Activated CD8-positive, alpha-beta T cell treated with anti-CD3 and anti-CD28 coated beads for 36 hours (primary cell): ENCODE measurements at places on chromosomes 2 and 18.

- no peak for DNase-seq
Measured at GRCh38 chr2:49067971-49068370, 86.3 kb downstream of the FSHR start.

GRCh38 chr2:103009871-103010270, 248.0 kb downstream of the TMEM182 start:
- DNase-seq = no peak

DNA sequence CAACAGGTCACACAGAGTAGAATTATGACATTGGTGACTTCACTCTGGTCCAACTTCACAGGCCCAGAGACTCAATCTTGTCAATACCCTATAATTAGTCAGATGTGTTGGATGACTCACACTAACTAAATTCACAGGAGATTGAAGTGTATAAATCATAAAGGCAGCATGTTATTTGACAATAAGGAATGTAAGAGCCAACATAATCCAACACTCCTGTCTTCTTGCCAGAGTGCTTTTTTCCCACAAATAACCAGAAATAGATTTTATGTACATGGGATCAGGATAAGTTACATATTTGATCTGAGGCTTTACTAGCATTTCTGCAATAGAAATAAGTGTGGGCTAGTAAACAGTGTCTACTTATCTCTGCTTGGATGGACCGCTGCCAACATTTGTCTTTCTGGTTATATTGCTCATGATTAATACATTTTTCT, 42.2 kb upstream of the ZSWIM2 start:
- no peak for DNase-seq

- no peak for DNase-seq
Measured at GRCh38 chr2:170493426-170494097, 221.6 kb upstream of the SP5 start.

- no peak for DNase-seq
Measured at GRCh38 chr2:230878599-230879188, 14.0 kb downstream of the ITM2C start.

- DNase-seq = no peak
Measured at GRCh38 chr2:11936761-11937160, 190.3 kb downstream of the LPIN1 start.

- peak; percentile 41 for DNase-seq
Measured at GRCh38 chr2:166516712-166517303, 22.8 kb upstream of the SCN7A start.

DNA sequence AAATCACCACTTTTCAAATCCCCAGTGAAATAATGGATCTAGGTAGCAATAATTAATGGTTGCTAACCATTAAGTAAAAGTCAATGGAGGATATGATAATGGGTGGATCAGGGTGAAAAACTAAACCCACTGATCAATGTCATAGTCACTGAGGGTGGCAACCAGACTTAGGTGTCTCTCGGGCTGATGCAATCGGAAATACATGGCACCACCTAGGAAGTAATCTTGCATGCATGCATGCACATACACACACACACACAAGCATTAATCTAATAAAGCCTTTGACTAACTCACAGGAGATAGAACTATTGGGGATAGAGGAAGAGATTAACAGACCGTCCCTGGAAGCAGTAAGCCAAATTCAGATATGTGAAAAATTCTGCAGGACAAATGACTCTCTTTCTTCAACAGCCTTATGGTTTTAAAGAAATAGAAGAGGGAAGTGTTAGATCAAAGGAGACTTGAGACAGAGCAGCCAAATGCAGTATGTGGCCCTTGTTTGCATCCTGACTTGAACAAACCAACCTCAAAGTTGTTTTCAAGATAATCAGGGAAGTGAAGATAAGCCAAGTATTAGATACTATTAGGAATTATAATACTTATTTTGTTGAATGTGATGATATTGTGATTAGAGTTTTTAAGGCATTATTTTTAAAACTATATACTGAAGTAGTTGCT, 186.0 kb upstream of the RMP24 start:
- no peak for DNase-seq

DNA sequence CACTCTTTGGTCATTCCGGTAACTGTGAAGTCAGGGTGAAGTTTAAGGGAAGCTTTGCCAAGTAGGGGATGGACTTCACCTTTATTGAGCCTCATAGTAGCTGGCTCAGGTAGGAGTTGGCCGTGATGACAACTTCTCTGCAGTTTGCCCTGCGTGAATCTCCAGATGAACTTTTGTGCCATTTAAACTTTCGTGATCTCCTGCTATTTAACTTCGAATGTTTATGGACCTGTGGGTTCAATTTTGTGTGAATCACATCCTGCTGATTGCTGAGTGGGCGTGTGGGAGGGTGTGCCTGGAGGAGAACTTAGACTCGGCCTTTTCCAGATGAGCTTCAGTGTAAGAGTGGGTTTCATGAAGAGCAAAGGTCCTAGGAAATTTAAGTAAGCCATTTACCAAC, 4.2 kb downstream of the UGT1A1 start:
- no peak for DNase-seq

DNA sequence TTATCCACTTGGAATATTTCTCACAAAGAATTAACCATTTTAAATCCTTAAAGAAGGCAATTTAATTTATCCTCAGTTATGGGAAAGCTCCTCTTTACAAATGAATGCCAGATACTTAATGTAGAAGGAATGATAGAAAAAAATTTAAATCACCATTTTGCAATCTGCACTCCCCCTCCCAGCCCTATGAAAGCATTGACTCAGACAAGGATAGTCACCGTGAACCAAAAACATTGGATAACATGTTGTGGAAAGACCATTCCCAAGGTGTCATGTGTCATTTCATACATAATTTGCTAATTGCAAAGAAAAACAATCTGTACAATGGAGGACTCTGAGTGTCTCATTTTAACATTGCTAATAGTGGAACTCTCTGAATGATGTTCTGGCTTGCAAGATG, 421.0 kb downstream of the TXNL1 start:
- no peak for DNase-seq

GRCh38 chr2:85439025-85439472, 20.5 kb downstream of the SH2D6 start:
- no peak for DNase-seq

- no peak for DNase-seq
Measured at GRCh38 chr2:144032566-144032965, 487.4 kb downstream of the ZEB2 start.

DNA sequence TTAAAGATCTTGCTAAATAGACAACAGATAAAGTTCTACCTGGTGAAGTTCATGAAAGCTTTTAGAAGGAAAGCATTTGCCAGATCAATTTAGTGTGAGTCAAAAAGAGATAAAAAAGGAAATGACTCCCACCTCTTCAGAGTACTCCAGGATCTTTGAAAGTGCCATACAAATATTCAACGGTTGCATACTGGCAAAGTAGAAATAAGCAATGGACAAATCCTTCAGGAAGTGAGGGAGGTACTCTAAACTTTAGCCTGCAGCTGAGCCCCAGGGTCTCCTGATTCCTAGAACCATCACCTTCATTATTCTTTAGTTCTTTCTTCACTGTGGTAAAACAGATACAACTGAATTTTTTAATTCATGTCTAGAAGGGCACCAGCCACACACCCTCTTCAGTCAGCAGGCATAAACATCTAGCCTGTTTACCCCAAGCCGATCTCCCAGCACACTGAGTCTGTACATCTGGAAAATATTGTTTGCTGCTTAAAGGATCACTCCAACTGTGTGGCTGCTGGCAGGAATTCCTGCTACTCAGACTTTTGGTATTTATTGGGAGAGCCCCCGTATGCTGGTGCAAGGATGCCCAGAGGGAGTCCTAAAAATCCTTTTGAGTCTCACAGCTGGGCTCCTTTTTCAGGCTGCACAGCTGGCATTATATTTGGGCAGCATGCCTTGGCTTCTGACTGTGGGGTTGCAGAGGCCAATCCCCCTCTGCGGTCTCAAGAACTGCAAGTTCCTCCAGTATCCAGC, 72.3 kb upstream of the SESTD1 start:
- DNase-seq = no peak

GRCh38 chr2:218086478-218086877, 17.4 kb downstream of the RUFY4 start:
- DNase-seq = no peak

DNA sequence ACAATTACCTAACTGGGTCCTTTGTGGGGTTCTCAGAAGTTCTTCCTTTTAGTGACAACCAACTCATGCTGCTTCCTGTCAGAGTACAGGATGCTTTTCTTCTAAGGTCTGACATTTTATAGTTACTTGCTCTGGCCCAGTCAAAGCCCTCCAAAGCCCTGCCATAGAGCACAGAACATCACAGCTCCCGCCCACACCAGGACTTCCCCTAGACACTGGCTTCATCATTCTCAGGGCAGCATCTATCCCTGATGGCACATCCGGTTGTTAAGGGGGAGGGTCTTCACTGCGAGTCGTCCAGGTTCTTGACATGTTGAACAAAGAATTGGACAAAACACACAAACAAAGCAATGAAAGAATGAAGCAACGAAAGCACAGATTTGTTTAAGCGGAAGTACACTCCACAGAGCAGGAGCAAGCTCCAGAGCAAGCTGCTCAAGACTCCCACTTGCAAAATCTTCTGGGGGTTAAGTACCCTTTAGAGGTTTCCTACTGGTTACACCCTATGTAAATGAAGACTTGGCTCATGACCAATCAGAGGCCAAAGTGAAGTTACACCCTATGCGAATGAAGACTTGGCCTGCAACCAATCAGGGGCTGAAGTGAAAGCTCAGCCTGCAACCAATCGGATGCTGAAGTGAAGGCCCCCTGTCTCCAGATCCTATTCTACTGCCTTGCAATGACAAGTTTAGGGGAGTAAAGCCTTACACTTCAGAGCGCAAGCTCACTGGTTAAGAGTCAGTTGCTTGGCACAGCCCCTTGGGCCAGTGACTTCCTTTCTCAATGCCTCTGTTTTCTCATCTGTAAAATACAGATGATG, 79.0 kb downstream of the HDAC4 start:
- peak; percentile 94 for DNase-seq

DNA sequence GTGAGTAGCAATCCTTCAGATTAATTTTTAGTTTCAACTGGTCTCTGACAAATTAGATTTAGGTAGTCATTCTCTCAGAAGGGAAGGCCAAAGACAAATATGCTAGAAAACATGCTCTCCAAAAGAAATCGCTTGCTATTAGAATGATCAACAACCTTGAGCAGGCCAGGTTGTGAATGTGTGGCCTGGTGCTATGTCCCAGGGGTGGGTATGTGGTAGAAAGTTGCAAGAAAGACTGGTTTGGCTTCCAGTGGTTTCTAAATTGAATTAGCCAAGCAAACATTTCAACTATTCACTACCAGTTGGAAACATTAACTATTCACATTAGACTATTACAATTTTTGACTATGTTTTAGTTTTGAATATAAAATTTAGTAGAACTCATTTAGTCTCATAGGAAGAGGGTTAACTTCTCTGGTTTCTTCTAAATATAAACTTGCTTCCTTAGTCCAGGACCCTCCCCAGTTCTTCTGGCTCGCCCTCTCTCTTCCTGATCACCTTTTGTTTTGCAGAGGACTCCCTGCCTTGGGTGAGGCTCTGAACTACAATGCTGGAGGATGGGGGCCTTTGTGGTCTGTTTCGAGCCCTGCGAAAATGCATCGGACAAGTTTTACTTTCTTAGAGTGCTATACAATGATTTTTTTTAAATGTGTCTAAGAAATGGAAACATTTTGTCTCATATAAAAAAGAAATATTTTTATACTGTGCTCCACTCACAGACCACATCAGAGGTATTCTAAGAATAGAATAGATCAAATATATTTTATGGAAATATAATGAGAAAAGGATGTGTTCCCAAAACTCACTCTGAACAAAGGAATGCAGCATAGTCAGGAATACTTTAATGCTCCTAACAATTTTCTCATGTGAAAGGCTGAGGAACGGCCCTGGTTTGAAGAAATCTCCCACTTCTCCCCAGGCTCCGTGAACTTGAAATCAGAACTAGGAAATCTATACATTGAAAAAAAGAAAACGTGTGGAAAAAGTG, 375.0 kb upstream of the ZEB2 start:
- no peak for DNase-seq

GRCh38 chr2:736939-737338, 59.7 kb upstream of the TMEM18 start:
- DNase-seq = no peak

- no peak for DNase-seq
Measured at GRCh38 chr2:222364285-222364895, 60.0 kb upstream of the SGPP2 start.

GRCh38 chr18:3596637-3597384, 146.8 kb downstream of the TGIF1 start:
- peak; percentile 67 for DNase-seq

GRCh38 chr2:101130081-101130480, 21.1 kb downstream of the TBC1D8 start:
- no peak for DNase-seq

DNA sequence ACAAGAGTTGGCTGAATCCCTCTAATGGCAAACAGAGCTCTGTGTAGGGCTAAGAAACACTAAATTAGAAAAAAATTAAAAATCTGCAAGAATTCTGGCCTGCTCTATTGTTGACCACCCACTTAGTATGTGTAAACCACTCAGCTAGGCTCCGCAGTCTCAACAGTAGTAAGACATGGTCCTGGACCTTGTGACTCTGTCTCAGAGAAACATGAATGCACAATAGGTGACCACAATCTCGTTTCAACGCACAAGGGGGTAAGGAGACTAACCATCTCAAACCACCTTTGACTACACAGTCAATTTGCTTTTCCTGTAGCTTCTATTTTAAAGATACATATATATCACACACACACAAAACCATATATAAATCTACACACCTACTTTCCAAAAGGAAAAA, 16.5 kb downstream of the SEPTIN10 start:
- DNase-seq = no peak

DNA sequence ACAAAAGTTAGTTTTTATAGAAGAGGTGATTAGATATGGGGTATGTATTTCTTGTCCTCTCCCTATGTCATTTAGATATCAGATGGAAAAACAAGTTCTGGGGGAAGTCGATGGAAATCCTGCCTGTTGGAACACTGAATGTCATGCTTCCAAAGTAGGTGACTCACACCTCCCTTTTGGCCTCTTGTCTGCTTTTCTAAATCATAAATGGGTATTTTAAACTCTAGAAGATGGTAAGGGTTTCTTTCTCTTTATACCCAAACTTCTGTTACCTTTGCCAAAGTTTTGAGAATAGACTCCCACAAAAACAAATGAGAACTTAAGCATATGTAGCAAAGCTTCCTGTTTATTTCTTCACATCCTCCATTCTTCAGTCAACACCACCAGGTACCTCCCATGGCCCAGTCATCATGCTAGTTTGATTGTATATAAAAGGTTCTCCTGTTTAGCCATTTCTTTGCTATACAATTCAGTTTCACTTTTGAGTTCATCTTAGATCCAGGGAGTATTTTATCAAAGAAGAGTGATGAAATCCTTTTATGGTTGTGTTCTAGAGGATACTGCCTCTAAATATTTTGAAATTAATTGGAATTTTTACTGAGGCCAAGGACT, 63.9 kb downstream of the PRKRA start:
- DNase-seq = no peak

- peak; percentile 55 for DNase-seq
Measured at GRCh38 chr18:58671632-58672564, 633 bp downstream of the MALT1 start.
